HCT116 (cell line): ENCODE measurements at places on chromosomes 12 and 14.

GRCh38 chr14:56149995-56150394 lies 31.8 kb downstream of the PELI2 start:
- H3K4me3 ChIP-seq: no peak overlapping the region
- peaks cover 66% of the 10 kb centered on the region for H3K27me3 ChIP-seq
- no peaks in the 10 kb centered on the region for H3K36me3 ChIP-seq
- no peaks in the 10 kb centered on the region for H3K4me1 ChIP-seq
- no peak overlapping the region for H3K27ac ChIP-seq
- no peak for DNase-seq

- peaks cover 48% of the 10 kb centered on the region for H3K4me1 ChIP-seq
- peak; percentile 26 for DNase-seq
- H3K36me3 ChIP-seq: no peaks in the 10 kb centered on the region
- no peaks in the 10 kb centered on the region for H3K27me3 ChIP-seq
These were observed 40.3 kb downstream of the MAP1LC3B2 start for GRCh38 chr12:116599285-116600136.

DNA sequence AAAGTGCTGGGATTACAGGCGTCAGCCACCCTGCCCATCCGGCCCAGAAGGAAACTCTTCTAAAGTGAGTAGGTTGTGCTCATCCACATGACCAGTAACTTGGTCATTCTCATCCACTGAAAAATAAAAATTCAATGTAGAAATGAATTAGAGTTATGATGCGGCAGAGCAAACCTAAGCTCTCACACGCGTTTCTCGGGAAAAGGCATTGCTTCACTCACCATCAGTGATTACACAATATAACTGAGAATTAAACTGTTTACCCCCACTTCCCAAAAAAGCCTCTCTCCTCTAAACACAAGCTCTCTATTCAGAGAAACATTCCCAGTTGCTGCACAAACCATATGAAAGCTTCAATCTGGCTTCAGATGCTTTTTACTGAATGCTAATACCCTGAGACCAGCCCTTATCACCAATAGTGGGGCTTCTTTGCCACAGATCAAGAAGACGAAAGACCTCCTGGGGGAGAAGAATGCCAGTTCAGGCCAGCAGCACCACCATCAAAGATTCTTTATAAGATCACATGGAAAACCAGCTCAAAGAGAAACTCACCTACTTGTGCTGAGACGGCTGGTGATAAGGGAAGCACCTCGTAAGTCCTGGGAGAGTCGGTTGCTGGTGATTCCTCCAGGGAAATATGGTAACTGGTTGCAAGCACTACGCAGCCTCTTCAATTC lies 121.5 kb upstream of the SFSWAP start:
- DNase-seq: no peak
- no peak overlapping the region for H3K27ac ChIP-seq
- H3K36me3 ChIP-seq: no peaks in the 10 kb centered on the region
- H3K4me3 ChIP-seq: no peak overlapping the region
- peaks cover 12% of the 10 kb centered on the region; the same call in 1 of the 2 replicates for H3K27me3 ChIP-seq

- no peak overlapping the region for H3K27ac ChIP-seq
- H3K27me3 ChIP-seq: no peaks in the 10 kb centered on the region
- H3K4me1 ChIP-seq: no peaks in the 10 kb centered on the region
- DNase-seq: no peak
- no peak overlapping the region for H3K4me3 ChIP-seq
These were observed 20.9 kb upstream of the SCFD1 start for GRCh38 chr14:30600922-30601918.

DNA sequence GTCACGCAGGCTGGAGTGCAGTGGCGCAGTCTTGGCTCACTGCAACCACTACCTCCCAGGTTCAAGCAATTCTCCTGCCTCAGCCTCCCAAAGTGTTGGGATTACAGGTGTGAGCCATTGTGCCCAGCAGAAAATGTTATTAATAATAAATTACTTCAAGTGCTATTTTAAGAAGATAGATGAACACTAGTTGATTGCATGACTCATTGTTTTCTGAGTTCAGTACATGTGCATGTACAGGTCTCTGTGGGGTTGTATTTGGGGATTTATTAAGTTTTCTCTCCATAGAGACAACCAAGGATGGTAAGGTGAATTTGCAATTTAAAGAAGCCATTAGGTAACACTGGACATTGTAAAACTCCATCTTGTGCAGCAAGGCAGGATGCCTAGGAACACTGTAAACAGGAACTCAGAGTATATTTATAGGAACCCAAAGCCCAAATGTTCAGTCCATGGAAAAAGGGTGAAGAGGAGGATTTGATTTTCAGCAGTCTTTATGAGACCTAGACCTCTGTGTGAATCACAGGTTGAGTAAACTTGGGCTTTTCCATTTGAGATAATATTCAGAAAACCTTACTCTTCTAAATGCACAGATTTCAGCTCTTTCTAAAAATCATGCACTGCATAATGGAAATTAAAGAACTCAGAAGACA lies 49.3 kb upstream of the TMPO start:
- H3K4me1 ChIP-seq: no peaks in the 10 kb centered on the region
- no peak for DNase-seq
- no peak overlapping the region for H3K4me3 ChIP-seq
- no peaks in the 10 kb centered on the region for H3K27me3 ChIP-seq

GRCh38 chr14:74863274-74863673 lies 12.7 kb downstream of the PROX2 start:
- no peaks in the 10 kb centered on the region for H3K36me3 ChIP-seq
- no peak overlapping the region for H3K4me3 ChIP-seq
- DNase-seq: no peak
- H3K27ac ChIP-seq: no peak overlapping the region
- H3K4me1 ChIP-seq: peaks cover 4% of the 10 kb centered on the region; the same call in 1 of the 2 replicates
